A549 treated with DMSO at 1 μM for 4 hours (cell line): ENCODE measurements at places on chromosomes 3 and 15. TPM values are rescaled to one million over a fixed set of nuclear protein-coding genes. Genes with fewer than 3 reads are reported as not detected.

CCR3 gene
- total RNA-seq: not detected in 5 replicates

TIPARP gene
- total RNA-seq: 30.2 to 43.6 TPM (median 35.7 TPM) in 5 replicates

ISLR2 gene
- 0.07 to 0.30 TPM (median 0.12 TPM) in 5 replicates for total RNA-seq

ZNF621 gene
- total RNA-seq: 6.0 to 8.1 TPM (median 7.7 TPM) in 5 replicates

WDR72 gene
- total RNA-seq: 6.0 to 8.0 TPM (median 7.6 TPM) in 5 replicates

ILDR1 gene
- total RNA-seq: not detected in 5 replicates

MASP1 gene
- total RNA-seq: 0.06 TPM in 1 of 5 replicates, not detected in the others

TMEM212 gene
- not detected in 5 replicates for total RNA-seq

DENND6A gene
- 5.9 to 9.0 TPM (median 8.2 TPM) in 5 replicates for total RNA-seq

CTXN2 gene
- 0.02 to 0.04 TPM in 2 of 5 replicates, not detected in the others for total RNA-seq

GNB4 gene
- total RNA-seq: 9.4 to 17.3 TPM (median 15.4 TPM) in 5 replicates

ANKRD63 gene
- total RNA-seq: 0.11 to 0.28 TPM (median 0.20 TPM) in 5 replicates

ZBED2 gene
- total RNA-seq: 0.18 to 0.45 TPM (median 0.39 TPM) in 5 replicates

RABL3 gene
- 16.4 to 19.1 TPM (median 16.8 TPM) in 5 replicates for total RNA-seq

BNC1 gene
- total RNA-seq: 0.49 to 0.65 TPM (median 0.53 TPM) in 5 replicates

FMN1 gene
- 0.24 to 0.44 TPM (median 0.33 TPM) in 5 replicates for total RNA-seq

CGNL1 gene
- total RNA-seq: 1.6 to 2.4 TPM (median 2.0 TPM) in 5 replicates

ATP8B4 gene
- total RNA-seq: 0.80 to 1.6 TPM (median 0.84 TPM) in 5 replicates
